ENCODE measurements at places on chromosomes 5 and 9.

- DNase-seq: peak; percentile 5
These were observed 962 bp upstream of the TXN start for GRCh38 chr9:110257097-110257841.

DNA sequence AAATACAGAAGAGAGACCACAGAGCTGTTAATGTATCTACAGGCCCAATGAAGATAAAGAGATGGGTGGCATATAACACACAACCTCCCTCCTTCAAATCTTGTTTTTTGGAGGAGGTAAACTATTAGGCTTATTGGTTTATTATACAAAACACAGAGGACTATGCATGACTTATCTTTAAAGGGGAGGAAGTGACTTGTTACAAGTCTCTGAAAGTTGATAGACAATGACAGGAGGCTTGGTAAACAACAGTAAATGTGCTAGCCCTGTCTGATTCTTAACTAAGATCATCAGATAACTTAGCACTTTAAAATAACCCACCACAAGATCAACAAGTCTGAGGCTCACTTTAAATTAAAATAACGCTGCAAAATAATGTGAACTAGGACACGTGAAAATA is 219.0 kb downstream of the MLLT3 start:
- DNase-seq: no peak

GRCh38 chr5:107518616-107519015 is 152.1 kb downstream of the EFNA5 start:
- DNase-seq: no peak

DNA sequence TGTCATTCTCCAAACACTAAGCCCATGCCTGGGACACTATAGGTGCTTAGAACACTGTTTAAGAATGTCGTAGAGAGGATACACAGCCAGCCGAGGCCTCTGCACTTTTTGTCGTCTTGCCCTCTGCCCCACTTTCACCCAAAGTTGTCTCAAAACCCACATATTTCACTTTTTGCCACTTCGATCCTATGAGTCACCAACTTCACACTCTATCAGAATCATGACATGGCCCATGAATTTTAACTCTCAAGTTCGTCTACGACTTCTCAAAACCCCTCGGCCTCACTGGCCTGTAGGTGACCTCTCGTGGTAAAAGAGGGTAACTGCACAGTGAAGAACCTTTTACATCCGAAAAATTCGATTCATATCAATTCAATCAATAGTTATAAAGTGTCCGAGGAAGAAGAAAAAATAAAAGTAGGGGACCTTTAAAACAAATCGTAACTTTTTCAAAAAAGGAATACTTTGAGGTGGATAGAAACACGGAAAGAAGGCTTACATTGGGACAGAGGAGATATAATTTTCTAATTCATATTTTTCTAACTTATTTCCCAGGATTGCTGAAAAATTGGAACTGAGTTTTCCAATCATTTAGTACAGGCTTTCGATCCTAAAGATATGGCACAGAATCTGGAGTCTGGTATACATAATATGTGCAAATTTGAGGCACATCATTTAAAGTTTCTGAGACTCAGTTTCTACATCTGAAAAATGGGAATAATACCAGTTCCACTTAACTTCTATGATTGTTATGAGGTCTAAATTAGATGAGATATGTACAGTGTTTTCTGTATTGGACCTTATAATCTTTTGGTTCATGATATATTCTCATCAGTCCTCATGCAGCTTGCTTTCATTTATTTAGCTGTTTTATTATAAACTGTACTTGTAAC is 122.6 kb downstream of the APBA1 start:
- DNase-seq: no peak

DNA sequence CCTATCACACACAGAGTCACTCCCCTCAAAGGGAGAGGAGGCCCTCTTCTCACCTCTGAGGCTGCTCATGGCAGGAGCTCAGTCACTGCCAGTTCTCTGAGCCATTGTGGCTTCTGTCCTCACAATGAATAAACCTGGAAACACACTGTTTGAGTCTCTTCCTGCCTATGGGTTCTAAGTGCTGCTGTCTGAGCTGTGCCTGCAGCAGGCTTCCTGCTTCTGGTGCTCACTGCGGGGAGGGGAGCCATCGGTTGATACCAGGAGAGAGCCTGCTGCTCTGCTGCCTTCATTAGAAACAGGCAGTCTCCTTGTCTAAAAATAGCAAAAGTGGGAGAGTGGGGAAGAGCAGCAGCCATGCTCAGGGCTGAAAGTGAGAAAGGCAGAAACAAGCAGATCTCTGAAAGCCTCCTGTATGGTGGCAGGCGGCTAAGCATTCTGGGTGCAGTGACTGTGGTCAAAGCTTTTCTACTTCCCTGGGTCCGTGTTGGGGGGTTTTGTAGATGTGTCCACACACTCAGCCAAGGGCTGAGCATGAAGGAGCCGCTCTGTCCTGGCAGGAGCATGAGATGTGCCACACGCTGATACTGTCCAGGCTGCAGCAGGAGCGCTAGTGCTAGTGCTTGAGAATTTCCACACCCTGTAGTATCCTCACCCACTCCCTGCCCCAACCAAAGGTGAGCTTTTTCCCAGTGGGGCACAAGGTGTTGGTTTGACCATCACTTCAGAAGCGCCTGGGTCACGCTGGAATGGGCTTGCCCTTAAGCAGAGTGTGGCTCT is 34.2 kb downstream of the PRKACG start:
- DNase-seq: no peak

DNA sequence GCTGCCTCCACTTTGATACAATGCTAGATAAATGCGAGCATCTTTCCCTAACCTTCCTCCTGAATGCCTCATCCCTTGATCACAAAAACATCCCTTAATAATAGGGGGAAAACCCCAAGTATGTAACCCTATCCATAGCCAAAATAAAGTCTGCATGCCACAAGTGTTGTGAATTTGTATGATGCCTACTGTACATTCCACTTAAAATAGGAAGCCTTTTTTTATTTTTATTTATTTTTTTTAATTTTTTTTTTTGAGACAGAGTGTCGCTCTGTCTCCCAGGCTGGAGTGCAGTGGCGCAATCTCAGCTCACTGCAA is 207.0 kb downstream of the AOPEP start:
- DNase-seq: no peak

DNA sequence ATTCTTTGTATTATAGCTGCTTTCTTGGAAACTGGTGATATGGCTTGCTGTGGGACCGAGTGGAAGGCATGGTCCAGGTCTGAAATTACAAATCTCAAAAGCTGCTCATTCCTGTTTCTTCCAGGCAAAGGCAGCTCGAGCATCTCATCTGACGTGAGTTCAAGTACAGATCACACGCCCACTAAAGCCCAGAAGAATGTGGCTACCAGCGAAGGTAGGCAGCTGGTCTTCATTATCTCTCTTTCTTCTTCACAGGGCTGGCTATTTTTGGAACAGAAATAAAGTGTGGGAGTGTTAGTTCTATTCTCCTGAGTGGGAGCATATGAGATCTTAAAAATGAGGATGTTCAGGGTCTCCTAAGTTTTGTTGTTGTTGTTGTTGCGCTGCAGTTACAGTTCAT is 115.9 kb downstream of the FBXL7 start:
- DNase-seq: no peak

DNA sequence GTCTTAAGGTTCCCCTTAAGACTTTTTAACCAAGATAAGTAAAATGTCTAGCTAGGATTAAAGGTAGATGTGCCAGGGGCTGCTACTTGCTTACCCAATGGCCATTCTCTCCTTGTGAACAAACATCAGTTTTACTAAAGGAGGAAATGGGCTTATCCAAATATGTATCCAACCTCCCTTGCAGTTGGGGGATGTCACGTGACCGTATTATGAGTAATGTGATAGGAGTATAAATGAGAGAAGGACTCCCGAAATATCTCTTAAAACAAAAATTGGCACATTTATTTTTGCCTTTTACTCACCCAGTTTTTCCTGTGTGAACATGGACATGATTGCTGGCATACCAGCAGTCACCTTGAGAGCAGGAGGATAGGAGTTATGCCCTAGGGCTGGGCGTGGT is 247.9 kb downstream of the NFIB start:
- DNase-seq: no peak

DNA sequence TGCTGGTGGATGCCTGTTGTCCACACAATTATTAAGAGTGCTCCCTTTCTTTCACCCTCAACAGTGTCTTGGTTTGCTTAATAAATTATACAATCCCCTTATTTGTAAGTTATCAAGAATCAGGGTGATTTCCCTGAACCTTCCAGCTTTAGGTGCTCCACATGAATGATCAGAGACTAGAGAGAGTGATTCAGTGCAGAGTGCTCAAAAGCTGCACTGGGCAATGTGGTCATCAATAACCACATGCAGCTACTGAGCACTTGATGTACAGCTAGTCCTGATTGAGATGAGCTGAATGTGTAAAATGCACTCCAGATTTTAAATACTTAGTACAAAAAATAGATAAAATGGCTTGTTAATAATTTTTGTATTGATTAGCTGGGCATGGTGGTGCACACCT is 76.8 kb upstream of the TRIO start:
- no peak for DNase-seq

DNA sequence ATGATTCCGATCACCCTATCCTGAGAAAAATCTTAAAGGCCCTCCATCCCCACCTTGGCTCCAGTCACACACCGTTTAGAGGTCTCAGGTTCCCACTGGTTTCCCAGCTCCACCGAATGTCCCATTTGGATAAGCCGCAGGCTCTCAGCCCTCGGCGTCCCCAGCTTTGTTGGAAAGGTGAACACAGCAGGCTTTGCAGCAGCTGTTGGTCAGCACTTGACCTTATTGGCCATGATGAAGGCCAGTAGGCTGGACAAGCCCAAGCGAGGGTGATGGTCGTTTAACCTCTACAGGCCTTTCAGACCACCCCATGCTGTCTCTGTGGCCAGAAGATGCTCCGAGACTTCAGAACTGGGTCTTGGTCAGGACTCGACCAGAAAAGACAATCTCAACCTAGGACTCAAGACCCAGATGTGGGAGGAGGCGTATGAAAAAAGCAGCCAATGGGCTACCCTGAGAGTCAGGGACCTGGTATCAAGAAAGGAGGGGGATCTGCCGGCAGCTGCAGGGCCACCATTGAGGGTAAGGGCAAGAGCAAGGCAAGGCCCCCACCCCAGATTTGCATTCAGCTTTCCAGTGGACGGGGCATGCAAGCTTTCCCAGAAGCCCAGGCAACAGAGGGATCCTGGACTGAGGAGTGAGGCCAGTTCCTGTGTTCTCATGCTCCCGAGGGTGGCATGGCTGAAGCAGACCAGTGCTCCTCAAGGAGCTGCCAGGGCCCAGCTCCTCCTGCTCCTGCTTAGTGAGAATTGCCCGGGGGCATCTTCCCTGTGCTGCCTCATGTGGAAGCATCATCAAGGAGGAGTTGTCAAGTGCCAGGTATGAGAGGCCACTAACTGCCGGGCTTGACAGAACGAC is 13.4 kb downstream of the UBE2QL1 start:
- no peak for DNase-seq

- DNase-seq: no peak
These were observed 91.1 kb upstream of the CER1 start for GRCh38 chr9:14813336-14814248.

DNA sequence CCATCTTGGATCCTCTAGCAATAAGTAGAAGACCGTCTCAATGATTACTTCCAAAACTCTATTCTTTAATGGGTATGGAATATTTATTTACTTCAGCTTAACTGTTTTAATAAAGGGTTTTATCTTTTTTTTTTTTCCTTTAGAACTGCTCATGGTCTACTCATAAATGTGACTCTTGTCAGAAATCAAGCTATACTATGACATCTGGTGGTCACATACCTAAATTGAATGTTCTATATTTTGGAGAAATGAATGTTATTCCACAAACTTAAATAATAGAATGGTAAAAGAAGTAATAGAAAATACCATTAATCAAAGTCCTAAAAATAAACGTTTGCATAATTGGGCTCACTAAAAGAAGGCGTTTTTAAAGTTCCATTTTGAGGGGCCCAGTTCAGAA is 131.2 kb upstream of the PLCXD3 start:
- no peak for DNase-seq

GRCh38 chr5:28397502-28397941 is 1359.1 kb upstream of the CDH9 start:
- no peak for DNase-seq

GRCh38 chr9:82152181-82152580 is 163.6 kb downstream of the SPATA31D1 start:
- no peak for DNase-seq

DNA sequence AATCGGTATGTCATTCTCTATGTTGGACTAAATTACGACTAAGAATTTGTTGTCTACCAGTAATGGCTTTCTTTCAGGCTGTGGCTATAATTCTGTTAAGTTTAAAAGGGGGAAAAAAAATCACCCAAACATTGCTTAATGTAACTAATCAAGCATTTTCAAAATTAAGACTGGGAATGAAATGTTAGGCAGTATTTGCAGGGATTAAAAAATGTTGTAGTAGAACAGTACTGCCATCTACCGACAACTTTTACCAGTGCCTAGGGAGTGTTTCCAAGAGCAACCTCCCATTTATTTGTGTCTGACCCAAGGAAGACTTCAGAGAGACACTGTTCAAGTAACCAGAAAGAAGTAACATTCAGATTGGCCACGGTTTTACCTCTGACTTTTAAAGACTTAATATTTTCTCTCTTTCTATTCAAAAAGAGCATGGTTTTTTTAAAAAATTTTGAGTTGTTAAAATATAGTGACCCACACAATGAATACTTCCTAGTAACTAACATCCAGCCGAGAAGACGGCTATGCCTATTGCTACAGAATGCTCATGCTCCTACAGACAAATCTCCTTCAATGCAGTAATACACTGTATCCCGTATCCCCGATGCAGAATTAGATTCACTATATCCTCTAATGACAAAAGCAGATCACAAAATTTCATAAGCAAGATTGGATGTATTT is 92.4 kb downstream of the ARL15 start:
- DNase-seq: no peak

DNA sequence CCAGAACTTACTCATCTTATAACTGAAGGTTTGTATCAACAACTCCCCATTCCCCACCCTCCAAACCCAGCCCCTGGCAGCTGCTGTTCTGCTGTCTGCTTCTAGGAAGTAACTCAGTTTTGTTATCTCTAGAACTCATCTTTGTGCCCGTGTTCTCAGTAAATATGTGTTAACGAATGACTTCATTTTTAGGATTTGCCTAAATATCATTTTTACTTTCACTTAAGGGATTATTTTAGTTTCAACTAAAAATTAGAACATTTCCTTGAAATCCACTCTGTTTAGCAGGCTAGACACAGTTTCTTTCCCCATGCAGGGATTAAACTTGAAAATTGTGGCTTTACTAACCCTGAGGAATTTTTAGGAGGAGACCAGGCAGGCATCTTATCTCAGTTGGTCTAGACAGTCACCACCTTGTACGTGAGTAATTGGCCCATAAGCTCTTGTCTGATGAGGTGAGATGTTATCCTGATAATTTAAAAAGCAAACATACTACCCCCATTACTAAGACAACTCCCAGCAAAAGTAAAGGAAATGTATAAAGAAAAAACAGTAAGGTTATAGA is 68.2 kb upstream of the TNFAIP8 start:
- DNase-seq: peak; percentile 63

GRCh38 chr5:147481874-147482705 is 27.8 kb downstream of the DPYSL3 start:
- DNase-seq: no peak

GRCh38 chr5:82068723-82069122 is 96.9 kb downstream of the ATG10 start:
- no peak for DNase-seq
